ENCODE measurements at places on chromosomes 11 and 22.

GRCh38 chr11:78549624-78550409, 24.8 kb downstream of the NARS2 start:
- no peak for DNase-seq

DNA sequence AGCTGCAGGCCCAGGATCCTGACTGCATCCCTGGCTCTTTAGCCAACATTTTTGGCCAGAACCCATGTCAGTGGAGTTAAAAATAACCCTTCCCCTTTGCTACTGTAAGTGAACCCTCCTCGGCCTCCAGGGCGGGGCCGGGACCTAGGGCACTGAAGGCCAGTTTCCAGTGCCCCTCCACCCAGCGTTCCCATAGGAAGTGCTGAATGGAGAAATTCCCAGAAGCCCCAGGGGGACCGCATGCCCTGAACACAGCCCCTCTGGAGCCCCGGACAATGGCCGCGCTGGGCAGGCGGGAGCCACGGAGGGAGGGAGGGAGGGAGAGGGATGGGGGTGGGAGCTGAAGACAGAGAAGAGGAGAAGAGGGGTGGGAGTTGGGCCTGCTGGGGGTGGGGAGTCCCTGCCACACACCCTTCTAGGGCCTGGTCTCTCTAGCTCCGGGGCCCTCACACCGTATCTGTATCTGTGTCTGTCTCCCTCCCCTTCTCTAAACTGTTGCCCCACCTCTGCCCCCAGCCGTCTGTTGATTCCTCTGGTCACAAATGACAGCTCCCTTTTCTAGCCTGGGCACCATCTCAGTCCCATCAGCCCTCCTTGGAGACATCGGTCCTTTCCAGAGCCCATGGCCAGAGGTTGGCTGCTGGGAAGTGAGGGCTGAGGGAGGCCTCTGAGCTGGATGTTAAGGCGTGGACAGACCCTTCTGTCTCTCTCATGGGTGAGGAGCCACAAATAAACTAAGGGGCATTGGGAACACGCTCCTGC, 10.9 kb downstream of the PDGFB start:
- no peak for DNase-seq

DNA sequence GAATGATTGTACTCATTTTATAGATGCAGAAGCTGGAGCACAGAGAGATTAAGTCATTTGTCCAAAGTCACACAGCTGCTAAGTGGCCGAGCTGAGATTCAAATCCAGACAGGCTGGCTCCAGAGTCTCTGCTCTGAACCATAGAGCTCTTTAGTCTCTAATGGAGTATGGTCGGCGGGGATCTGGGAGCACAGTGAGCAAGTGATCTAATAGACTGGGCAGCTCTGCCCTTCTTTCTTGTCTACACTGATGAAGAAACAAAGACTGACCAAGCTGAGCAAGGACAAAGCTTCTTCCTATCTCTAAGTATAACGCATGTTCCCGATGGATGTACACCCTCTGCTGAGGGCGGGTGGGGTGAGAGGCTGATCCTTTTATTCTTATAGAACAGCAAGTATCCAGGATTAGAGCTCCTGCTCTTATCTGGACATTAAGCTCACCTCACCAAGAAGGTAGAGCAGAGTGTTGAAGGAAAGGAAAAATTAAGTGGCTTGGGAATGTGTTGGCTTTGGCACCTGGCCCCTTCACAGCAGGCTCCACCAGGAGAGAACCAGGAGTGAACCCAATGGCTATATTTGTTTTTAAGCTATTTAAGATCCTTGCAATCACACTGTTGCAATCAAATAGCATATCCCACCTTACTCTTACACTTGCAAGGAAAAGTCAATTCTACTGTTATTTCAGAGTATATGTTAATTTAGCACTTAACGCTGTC, 68.7 kb downstream of the ETS1 start:
- no peak for DNase-seq

GRCh38 chr11:102994105-102994504, 38.6 kb upstream of the MMP13 start:
- DNase-seq, result no peak

DNA sequence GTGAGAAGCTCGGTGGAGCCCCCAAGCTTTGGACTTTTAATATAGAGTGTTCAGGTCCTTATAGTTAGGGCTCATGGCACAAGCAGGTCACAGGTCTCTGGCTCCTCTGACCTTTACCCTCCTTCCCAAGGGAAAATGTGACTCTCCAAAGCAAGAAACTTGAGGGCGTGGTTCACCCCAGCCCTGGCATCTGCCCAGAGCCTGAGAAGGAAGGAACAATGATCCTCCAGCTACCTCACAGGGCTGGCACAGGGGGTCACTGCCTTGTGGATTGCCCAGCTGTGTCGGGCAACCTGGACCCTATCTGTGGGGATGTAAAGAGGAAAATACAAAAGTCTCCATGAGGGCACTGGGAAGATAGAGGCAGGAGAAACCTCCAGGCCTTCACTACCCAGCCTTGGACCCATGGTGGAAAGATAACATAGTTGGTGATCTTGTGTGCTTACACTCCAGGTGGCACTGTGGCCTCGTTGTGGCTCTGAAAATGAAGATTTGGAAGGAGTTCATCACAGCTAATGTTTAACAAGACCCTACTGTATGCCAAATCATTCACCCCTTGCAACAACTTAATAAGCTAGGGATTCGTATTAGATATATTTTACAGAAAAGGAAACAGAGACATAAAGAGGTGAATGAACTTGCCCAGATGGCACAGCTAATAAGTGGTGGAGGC, 3.8 kb upstream of the ZNF195 start:
- DNase-seq, result no peak

GRCh38 chr11:47860536-47860935, 12.4 kb upstream of the NUP160 start:
- DNase-seq, result no peak

DNA sequence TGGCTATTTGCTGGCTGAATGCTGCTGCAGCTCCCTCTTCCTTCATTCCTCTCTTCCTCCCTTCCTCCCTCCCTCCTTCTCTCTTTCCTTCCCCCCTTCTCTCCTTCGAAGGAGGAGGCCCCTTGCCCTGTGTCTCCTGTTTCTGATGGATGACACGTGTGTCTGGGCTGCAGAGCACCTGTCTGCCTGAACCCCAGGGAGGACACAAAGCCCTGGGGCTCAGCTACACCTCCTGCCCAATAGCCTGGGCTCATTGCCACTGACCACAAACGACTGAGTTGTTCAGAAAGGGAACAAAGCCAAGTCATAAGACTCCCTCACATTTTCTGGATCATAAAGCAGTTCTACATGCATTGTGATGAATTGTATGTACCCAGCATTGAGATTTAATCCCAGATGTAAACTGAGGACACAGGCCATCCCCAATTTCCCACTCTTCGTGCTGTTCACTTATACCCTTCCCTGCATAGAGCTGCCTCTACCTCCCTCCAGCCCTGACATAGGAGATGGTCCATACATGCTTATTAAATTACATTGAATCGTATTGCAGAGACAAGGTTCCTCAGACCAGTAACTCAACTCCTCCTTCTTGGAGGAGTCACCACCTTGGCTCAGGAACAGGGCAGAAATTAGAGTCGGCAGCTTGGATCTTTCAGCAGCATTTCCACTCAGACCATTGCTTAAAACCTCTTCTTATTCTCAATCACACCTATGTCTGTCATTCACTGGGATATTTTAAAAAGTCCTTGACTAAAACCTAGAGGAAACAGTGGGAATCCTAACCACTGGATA, 1.2 kb downstream of the CSRP3 start:
- no peak for DNase-seq

DNA sequence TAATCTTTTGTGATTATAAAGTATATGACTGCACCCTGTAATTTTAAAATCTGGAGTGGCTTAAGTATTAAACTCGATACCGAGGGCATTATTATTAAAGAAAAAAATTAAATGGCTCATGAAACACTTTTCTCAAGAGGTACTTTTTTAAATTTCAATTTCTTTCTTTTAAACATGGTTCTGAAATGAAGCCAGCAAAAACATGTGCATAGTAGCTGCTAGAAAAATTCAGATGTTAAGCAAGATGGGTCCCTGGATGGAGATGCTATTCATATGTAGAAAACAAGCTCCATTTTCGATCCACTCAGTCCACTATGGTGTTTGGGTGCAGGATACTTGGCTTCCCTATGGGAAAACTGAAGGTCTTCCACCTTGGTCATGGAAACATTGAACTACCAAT, 189.5 kb downstream of the PGR start:
- DNase-seq, result no peak

GRCh38 chr11:68009391-68010089, 587 bp upstream of the ALDH3B1 start:
- DNase-seq, result no peak

- DNase-seq, result no peak
Measured at GRCh38 chr11:69372589-69373250, 78.8 kb downstream of the MYEOV start.

- DNase-seq, result no peak
Measured at GRCh38 chr11:104442321-104442720, 278.4 kb upstream of the PDGFD start.

DNA sequence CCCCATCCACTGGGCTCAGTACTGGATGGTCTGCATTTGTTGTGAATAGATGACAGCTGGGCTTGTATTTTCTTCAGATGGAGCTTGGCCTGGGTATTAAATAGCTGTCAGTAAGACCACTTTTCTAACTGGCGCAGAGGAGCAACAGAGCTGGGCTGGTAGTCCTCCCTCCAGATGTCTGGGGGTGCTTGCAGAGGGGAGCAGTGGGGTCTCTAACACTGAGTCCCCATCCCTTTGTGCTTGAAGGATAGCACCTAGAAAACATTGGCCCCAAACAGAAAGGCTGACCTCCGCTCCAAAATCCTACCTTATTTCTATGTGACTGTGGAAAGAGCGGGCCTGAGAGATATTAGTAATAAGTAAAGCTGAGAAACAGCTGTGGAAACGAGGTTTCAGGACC, 131.6 kb upstream of the E2F8 start:
- no peak for DNase-seq

- no peak for DNase-seq
Measured at GRCh38 chr22:20650294-20651207, 123.4 kb upstream of the SERPIND1 start.

- no peak for DNase-seq
Measured at GRCh38 chr11:104275992-104276391, 112.0 kb upstream of the PDGFD start.

DNA sequence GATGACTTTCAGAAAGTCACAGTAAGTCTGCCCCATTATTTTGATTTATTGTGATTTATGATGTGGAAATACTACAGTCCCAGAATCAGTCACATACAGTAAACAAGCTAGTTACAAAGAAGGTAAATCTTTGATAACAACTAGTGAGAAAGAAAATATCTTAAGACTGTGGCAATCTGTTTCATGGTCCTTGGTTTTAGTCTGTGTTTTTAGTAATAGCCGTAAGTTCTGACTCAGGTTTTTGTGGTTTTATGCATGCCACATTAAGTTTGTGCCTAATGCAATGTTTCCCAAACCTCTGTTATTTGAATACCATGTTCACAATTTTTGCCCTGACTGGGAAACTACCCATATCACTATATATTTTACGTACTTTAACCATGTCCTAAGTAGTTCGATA, 6.7 kb downstream of the CEP295 start:
- no peak for DNase-seq

DNA sequence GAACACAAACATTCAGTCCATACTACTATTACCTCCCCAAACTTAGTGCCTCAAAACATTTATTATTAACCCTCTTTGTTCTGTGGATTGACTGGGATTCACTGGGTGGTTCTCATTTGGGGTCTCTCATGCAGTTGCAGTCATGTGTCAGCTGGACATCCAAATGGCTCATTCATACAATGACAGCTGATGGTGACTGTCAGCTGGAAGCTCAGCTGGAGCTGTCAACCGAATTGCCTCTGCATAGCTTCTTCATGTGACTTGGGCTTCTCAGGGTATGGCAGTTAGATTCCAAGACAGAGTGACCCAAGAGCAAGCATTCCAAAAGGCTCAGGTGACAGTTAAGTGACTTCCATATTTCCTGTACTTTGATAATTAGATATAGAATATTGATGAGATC, 85.2 kb downstream of the CCDC34 start:
- no peak for DNase-seq

GRCh38 chr11:87460279-87460678, 422.5 kb downstream of the TMEM135 start:
- no peak for DNase-seq

DNA sequence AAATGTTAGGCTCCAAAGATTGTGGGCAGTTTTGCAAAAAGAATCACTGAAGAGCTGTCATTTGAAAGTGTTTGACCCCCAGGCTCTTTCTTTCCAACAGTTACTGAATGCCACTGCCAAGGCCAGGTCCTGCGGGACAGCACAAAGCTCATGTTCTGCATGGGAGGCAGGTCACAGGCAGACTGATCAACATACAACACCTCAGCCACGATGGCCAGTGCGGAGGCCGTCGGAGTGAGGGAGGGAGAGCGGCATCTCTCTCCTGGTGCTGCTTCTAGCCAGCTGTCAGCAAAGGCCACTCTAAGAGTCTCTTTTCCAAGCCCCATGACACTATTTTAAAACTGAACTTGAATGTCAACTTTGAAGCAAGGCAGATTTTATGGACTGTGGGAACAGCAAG, 49.9 kb downstream of the ARFGAP3 start:
- no peak for DNase-seq

DNA sequence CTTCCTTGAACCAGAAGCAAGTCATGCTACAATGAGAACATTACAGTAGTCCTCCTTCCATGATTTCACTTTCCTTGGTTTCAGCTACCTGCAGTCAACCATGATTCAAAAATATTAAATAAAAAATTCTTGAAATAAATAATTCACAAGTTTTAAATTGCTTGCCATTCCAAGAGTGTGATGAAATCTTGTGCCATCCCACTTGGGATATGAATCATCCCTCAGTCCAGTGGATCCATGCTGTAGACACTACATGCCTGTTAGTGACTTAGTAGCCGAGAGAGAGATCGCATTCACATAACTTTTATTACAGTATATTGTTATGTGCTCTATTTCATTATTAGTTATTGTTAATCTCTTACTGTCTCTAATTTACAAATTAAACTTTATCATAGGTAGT, 6.0 kb downstream of the HOATZ start:
- DNase-seq, result no peak

DNA sequence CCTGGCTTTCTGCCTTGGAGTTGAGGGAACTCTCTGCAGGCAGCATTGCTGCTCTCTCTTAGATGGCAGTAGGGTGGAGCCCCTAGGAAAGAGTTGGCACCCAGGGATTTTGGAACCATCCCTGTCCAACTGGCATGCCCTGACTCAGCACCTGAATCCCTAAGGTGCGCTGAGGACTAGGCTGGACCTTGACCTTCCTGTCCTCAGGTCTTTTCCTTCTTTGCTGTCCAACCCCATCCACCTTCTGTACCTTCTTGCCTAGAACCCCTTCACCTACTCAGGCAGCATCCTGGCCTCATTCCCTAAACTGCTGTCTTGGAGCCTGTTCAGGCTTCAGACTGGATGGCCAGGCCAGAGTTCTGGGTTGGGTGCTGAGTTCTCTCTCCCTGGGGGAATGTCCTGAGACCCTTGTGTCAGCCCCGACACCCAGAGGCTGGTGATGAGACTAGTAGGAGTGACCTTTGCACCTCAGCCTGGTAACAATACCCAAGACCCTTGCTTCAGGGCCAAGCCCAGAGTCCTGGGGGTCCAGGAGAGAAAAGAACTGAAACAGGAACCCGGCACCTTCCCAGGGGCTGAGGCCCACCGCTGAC, 2.5 kb upstream of the POLD4 start:
- DNase-seq, result no peak
